ENCODE measurements at places on chromosomes 16 and 17. TPM values are rescaled to one million over a fixed set of nuclear protein-coding genes. Genes with fewer than 3 reads are reported as not detected.

TIGD7 gene
- 1.7 TPM for total RNA-seq

SEZ6L2 gene
- 11.0 TPM for total RNA-seq

CACNG1 gene
- 0.37 TPM for total RNA-seq

SPOP gene
- 44.6 TPM for total RNA-seq

TMIGD1 gene
- total RNA-seq = not detected

CASKIN1 gene
- 0.56 TPM for total RNA-seq

STH gene
- total RNA-seq = not detected

SLC5A2 gene
- 0.16 TPM for total RNA-seq

KRT39 gene
- not detected for total RNA-seq

LITAFD gene
- not detected for total RNA-seq

CACNG5 gene
- not detected for total RNA-seq

CCDC200 gene
- total RNA-seq = not detected

LRRC36 gene
- total RNA-seq = not detected

ZSCAN10 gene
- not detected for total RNA-seq

C17orf107 gene
- total RNA-seq = 0.36 TPM

GNG13 gene
- not detected for total RNA-seq

CBFB gene
- 53.0 TPM for total RNA-seq

CCL18 gene
- not detected for total RNA-seq

AATK gene
- total RNA-seq = 0.17 TPM

HOXB4 gene
- 0.16 TPM for total RNA-seq

SEPTIN1 gene
- total RNA-seq = 1.9 TPM

NOTUM gene
- not detected for total RNA-seq

Measured in A549 treated with ZK216348 at 1 μM for 4 hours (cell line).